ENCODE measurements at places on chromosomes 5 and 9.

GRCh38 chr9:134325813-134326723 lies at the start of gene RXRA:
Gene RXRA, plus strand, starts transcription at chr9:134326455. Its CDS starts 177 bp downstream, at chr9:134326632.
- DNase-seq: peak; percentile 78

GRCh38 chr5:74490814-74491213 lies 149.7 kb downstream of the ENC1 start:
- no peak for DNase-seq

GRCh38 chr5:143862271-143862670 lies 50.3 kb downstream of the HMHB1 start:
- no peak for DNase-seq

GRCh38 chr9:15612962-15613361 lies 60.1 kb downstream of the CCDC171 start:
- no peak for DNase-seq

GRCh38 chr9:107489144-107489673 lies 360 bp downstream of the KLF4 start:
- DNase-seq: no peak

DNA sequence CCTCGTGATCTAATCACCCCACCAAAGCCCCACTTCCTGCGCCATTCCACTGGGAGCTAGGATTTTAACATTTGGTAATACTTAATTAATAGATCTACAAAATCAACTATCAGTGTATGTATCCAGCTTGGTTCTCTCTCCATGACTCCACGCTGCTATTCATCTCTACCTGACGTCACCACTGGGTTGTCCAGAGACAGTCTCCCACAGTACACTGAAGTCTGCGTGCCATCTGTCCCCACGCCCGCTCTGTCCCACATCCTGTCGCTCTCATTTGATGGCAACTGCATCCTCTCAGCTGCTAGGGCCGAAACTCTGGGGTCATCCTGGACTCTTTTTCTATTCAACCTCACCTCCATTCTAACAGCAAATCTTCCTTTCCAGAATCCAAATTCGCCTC lies 53.2 kb downstream of the ANKRD33B start:
- DNase-seq: no peak

DNA sequence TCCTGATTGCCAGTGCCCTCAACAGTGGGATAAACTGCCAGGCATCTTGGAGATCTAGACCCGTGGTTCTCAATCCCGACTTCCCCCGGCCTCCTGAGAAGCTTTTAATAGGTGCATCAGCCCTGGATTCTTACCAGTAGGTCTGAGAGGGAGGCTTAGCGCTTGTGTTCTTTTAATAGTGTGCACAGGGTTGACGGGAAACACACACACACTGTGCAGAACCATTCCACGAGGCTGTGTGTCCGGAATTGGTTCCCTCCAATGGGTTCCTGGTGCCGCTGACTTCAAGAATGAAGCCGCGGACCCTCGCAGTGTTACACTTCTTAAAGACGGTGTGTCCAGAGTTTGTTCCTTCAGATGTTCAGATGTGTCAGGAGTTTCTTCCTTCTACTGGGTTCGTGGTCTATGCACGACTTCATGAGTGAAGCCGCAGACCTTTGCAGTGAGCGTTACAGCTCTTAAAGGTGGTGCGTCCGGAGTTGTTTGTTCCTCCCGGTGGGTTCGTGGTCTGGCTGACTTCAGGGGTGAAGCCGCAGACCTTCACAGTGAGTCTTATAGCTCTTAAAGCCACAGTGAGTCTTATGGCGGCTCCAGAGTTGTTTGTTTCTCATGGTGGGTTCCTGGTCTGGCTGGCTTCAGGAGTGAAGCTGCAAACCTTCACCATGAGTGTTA lies 46.6 kb upstream of the PRSS3 start:
- DNase-seq: no peak

DNA sequence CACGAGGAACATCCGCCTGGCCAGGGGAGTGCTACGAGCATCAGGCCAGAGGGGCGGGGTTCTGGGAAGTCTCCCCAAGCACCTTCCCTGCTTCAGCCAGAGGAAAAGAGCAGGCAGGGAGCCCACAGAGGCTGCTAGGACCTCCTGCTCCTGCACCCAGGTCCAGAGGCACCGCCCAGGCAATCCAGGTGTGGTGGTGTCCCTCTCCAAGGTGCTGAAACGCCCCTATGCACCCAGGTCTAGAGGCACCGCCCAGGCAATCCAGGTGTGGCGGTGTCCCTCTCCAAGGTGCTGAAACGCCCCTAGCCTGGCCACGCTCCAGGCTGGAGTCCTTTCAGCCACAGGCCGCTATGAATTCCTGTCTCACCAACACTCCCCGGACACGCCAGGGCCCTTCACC lies 10.7 kb upstream of the UBAC1 start:
- no peak for DNase-seq

GRCh38 chr5:146660376-146660960 lies 144.5 kb upstream of the GPR151 start:
- no peak for DNase-seq

- DNase-seq: no peak
Observed at GRCh38 chr9:33443047-33443446, 4.3 kb downstream of the AQP3 start.

- DNase-seq: no peak
Observed at GRCh38 chr5:86864051-86864450, 246.3 kb downstream of the COX7C start.

- no peak for DNase-seq
Observed at GRCh38 chr5:96338091-96338490, 95.0 kb downstream of the PCSK1 start.

- no peak for DNase-seq
Observed at GRCh38 chr9:115158661-115159481, 40.9 kb upstream of the TNC start.

DNA sequence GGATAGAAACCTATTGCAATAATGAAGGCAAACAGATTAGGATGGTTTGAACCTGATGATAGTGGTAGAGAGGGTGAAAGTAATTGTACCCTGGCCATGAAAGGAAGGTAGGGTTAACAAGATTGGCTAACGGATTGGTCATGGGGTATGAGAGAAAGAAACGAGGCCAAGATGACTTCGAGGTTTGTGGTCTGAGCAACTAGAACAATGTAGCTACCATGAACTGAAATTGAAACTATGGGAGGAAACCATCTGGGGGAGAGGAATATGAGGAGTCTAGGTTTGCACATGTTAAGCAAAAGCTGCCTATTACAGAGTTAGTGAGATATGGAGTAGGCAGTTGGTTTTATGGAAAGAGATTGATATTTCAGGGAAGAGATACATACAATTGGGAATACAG lies 406.0 kb downstream of the PRELID2 start:
- no peak for DNase-seq

DNA sequence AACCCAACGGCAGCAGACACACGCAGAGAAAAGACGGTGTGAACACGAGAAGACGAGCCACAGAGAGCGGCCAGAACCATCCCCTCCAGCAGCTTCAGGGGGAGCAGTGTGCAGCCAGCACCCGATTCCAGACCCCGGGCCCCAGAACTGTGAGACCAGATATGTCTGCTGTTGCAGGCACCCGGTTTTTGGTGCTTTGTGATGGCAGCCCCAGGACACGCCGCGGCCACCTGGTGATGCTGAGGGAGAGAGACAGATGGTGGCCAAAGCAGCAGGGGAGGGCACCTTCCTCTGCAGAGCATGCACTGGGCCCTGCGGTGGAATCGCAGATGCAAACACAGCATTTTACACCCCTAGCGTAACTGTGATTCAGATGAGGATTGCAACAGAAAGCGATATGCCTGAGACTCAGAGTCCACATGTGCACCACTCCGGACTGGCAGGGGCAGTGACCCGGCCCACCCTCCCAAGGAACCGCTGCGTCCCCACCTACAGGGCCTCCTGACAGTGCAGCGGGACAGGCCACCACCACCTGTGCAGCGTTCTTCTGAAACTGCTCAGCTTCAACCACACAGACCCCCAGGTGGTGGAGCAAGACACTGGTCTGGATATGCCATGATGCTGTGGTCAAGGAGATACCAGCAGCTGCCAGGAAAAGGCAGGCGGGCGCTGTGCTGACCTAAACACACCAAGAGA lies 24.0 kb downstream of the ZDHHC11B start:
- DNase-seq: no peak

DNA sequence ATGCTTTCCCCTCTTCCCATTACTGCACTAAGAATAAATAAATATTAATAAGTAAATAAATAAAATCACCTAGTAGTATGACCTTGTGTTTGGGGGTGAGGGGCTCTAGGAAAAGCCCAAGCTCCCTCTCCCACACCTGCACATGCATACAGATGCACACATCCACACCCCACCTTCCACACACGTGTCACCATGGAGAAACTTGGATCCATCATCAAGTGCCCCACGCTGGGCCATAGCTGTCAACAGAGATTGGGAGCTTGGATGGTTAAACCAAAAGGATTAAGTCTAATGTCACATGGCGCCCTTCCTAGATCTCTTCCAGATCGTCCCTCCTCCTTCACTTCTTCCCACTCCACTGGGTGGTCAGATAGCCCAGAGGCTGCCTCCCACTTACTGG lies 37.0 kb downstream of the TMEM215 start:
- DNase-seq: no peak

- no peak for DNase-seq
Observed at GRCh38 chr5:76757049-76757448, 41.1 kb downstream of the F2R start.

GRCh38 chr5:118906947-118907346 lies 81.4 kb downstream of the DTWD2 start:
- no peak for DNase-seq

- no peak for DNase-seq
Observed at GRCh38 chr5:9850456-9850855, 220.3 kb upstream of the TAS2R1 start.

DNA sequence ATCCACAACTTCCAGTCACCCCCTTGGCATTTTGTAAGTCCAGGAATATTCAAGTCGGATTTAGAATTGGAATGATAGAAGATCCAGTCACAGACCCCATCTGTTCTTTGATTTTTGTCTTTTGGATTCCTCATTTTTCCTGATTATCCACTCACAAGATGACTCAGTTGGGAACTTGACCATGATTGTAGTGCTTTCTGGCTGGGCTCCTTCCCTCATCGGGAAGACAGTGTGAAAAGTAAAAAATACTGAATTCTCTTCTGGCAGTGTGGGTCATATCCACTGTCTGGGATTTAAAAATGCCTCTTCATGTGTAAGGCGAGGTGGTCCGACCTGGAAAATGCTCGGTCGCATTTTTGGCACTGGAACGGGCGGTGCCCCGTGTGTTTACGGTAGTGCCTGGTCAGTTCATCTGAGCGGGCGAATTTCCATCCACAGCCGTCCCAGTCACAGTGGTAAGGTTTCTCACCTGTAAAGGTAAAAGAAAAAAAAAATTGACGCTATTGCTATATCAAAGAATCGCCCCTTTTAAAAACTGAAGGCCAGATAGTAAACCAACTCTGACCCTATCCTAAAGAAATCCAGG lies 4.0 kb downstream of the KLF4 start:
- DNase-seq: no peak

- DNase-seq: no peak
Observed at GRCh38 chr5:98755406-98755805, 18.1 kb upstream of the RGMB start.
